Hematopoietic multipotent progenitor cell treated with erythropoietin and hydrocortisone succinate and interleukin-3 and kit ligand, for 6 days (in vitro differentiated cells): ENCODE measurements at places on chromosomes 7 and 10.

- DNase-seq, result peak; percentile 39
Measured at GRCh38 chr7:130207033-130207432, 627 bp upstream of the SSMEM1 start.

DNA sequence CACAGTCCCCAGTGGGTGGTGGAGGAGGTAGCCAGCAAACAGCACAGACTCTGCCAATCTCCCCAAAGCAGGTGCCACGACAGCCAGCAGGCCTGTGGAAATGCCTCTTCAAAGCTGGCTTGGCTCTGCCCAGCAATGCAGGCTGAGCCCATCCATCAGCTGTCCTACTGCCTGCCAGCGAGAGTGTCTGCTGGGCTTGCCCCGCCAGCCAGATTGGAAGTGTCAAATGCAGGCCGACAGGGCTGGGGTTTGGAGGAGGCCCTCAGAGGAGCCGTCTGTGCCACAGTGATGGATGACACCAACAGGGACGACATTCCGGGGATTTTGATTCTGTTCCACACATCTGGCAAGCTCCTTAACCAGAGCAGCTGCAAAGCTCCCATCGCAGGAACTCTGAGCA is 16.7 kb downstream of the HABP2 start:
- DNase-seq, result no peak

DNA sequence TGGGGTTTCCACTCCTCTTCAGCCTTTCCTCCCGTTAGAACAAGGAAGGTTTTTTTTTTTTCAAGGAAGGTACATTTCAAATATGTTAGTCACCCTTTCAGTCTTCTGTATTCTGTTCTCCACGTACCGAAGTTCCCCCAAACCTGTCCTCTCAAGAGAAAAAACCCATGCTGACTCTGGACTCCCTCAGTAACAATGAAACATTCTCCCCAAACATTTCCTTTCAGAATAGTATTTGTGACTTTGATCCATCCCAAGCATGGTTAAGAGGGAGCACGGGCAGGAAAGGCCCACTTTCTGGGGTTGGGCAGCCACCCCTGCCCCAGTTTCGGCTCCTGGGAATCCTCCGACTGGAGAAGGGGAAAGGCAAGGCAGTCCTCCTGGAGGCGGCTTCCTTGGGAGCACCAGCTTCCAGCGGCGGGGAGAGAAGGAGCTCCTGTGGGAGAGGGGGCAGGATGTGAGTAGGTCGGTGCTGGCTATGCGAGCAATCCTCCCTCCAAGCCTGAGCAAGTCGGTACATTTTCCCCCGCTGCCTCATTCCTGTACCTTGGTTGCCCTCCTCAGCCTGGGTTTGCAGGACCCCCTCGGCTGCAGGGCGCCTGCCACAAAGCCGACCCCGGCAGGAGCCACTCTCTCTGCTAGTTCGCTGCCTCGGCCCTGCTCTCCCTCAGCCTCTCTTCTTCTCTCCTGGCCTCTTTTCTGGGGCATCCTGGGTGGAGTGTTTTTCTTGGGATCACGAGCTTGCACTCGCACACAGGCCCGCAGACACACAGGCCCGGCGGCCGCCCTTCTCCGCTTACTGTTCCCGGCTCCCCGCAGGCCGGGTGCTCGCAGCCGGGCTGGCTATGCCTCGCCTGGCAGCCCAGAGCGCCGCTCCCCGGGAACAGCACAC is 2.1 kb upstream of the HOXA1 start:
- DNase-seq, result peak; percentile 22

GRCh38 chr7:11379641-11380040 is 406.0 kb downstream of the PHF14 start:
- DNase-seq, result no peak

- DNase-seq, result no peak
Measured at GRCh38 chr10:114577133-114577532, 80.9 kb downstream of the ABLIM1 start.

- no peak for DNase-seq
Measured at GRCh38 chr10:92957223-92958010, 103.2 kb upstream of the CYP26C1 start.

GRCh38 chr10:79056361-79056735 is 12.4 kb upstream of the ZMIZ1 start:
- no peak for DNase-seq

DNA sequence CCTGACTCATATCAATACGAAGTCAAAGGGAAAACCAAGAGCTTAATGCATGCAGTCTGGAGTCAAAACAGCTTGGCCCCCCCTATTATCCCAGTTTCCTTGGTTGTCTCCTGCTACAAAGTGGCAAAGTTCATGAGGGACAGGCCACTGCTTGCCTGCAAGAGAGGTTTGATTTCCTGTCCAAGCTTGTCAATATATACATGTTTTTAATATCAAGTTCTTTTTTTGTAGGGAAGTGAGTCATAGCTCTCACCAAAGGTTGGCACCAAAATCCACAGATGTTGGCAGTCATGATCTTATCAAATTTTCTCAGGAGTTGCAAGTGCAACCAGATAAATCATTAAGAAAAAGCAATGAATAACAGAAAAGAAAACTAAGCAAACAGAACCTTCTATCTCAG is 176.8 kb downstream of the COBL start:
- DNase-seq, result peak; percentile 64

GRCh38 chr10:72276421-72277339 is 3.0 kb downstream of the DDIT4 start:
- no peak for DNase-seq

GRCh38 chr7:29878081-29878688 is 71.9 kb downstream of the WIPF3 start:
- DNase-seq, result peak; percentile 86
